ENCODE measurements at places on chromosomes 12 and 14.

- DNase-seq = no peak
These were observed 22.5 kb upstream of the MIA2 start for GRCh38 chr14:39211109-39211741.

GRCh38 chr12:51997136-51997535, 9.6 kb upstream of the TAMALIN start:
- no peak for DNase-seq

GRCh38 chr12:6650832-6651231, 3.6 kb upstream of the ACRBP start:
- DNase-seq = no peak

- DNase-seq = no peak
These were observed 6.6 kb upstream of the PCNX4 start for GRCh38 chr14:60085085-60085484.

GRCh38 chr14:63745858-63746425, 18.1 kb upstream of the SGPP1 start:
- no peak for DNase-seq

DNA sequence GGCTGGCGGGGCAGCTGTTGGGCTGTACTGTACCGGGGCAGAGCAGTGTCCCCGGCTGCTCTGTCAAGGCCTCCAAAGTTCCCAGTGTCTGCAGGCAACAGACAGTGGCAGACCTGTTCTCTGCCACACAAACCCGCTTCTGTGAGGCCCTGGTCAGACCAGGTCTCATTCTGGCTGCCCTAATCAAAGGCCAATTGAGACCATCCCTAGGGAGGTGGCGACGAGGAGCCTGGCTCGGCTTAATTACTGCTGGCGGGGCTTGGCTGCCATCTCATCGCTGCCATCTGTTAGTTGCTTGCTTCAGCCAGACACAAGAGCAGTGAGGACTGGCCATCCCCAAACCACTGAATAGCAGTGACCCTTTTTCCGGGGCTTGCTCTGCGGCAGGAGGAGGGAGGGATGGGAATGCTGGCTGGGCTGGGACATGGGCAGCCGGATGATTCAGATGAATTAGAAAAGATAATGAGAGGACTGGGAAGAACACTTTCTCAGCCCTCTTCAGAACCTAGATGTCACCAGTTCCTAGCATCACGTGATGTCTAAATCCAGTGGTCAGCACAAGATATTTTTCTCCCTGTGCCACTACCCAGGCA, 24.5 kb downstream of the ERG28 start:
- no peak for DNase-seq

DNA sequence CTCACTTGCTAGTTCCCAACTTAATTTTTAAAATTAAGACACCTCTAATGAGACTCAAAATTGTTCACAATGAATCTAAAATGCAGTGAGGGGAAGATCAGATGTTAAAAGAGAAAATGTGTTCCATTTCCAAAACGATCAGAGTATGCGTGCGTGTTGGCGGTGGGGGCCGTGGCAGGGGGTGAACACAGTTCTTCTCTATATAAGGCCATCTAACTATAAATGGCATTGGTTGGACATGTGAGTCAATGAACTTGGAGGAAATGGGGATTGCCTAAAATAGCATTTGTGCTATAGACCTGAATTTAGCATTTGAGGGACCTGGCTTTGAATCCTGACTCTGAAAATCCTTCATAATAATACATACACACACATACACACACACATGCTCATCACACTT, 149.4 kb downstream of the FOXN3 start:
- DNase-seq = no peak

DNA sequence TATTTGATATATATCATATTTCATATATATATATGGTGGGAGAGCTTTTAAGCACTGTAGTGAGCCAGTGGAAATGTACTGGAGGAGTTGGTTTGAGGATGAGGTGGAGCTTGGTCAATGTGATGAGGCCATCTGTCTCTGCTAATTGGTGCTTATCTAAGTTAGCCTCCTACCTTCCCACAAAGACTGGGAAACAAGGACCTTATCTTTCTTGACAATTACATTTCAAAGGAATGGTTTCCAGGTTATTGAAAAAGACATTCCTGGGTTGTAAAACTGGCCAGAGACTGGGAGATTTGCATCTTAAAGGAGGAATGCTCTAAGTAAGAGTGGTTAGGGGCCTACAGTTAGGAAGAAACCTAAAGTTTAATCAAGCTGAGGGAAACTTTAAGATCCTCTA, 212.8 kb upstream of the SYT1 start:
- no peak for DNase-seq

DNA sequence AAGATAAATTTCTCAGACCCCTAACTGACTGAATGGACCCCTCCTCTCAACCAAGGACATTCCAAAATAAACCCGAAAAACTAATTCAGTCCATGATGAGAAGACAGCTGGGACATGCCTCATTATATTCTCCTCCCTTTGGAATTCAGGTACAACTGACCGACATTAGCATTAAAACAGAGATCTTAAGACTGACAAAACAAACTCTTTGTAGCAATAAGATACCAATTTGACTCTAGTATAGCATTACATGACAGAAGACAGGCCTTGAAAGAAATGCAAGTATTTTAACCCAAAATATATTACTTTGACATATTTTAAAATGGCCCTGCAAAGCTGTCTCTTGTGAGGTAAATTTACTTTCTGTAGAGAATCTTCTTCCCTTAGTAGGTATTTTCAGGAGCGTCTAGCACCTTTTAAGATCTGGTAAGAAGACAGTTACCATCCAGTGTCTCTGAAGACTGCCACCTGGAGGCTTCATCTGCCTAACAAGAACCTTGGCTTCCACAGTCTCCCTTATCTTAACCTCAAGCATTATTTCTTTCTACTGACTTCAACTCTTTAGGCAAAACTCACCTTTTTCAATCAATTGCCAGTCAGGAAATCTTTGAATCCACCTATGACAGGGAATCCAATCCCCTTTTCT, 957.5 kb downstream of the SLC6A15 start:
- DNase-seq = no peak

- no peak for DNase-seq
These were observed 26.8 kb downstream of the CCDC177 start for GRCh38 chr14:69547701-69548348.

- DNase-seq = no peak
These were observed at the start of gene BMP4 for GRCh38 chr14:53956427-53957201. TSS of gene BMP4 (minus strand) at chr14:53956825. CDS start at chr14:53952222, 4,603 bp downstream.

- peak; percentile 66 for DNase-seq
These were observed 43.0 kb upstream of the TSPAN9 start for GRCh38 chr12:3034067-3034750.

- no peak for DNase-seq
These were observed 37.7 kb upstream of the RTRAF start for GRCh38 chr14:51951656-51952055.

DNA sequence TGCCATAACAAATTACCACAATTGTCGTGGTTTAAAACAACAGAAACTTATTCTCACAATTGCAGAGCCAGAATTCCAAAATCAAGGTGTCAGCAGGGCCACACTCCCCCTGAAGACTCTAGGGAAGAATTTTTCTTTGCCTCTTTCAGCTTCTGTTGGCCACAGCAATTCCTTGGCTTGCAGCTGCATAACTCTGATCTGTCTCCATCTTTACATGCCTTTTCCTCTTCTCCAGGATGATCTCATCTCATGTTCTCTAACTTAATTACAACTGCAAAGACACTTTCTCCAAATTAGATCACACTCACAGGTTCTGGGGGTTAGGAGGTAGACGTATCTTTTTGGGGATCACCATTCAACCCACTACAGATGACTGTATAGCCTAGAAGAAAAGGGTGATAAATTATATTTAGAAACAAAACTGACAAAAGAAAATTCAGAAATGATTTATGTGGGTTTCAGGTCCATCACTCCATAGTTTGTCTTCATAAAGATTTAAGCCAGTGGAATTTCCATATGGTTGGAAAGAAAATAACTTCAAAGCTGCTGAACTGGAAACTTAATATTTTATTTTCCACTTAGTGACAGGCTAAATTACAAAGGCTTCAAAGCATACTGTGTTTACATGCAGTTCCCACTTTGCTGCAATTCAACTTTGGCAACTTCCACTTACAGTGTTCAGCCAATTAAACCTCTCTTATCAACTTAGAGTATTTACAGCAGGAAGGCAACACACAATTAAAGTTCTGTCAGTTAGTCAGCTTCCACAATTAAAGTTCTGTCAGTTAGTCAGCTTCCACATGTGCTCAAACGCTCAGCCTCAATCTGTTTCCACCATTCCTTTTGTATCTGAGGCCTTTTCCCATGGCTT, 213.3 kb downstream of the EPS8 start:
- no peak for DNase-seq

GRCh38 chr14:57735276-57735675, 130.6 kb downstream of the SLC35F4 start:
- no peak for DNase-seq

- no peak for DNase-seq
These were observed 57.6 kb downstream of the FBXL14 start for GRCh38 chr12:1536817-1537216.

- no peak for DNase-seq
These were observed 7.2 kb upstream of the PLXNC1 start for GRCh38 chr12:94141004-94141764.
